ENCODE measurements at places on chromosomes 3 and 15.

DNA sequence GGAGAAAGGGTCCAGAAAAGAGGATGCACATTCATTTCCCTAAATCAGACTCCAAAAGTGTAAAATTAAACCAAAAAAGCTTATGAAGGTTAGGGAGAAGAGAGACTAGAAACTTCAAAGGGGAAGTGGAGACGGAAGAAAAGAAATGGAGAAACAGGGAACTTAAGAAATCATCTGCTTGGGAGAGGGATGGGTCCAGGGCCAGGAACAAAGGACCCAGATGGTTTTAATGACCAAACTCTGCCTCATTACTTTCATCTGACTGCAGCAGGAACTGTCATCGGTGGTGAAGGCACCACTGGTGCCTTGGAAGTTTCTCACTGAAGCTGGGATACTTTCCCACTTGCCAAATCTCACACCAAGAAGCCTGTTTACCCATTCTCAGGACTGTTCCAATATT is 70.5 kb upstream of the SLC4A7 start:
- no peak for DNase-seq

GRCh38 chr3:121637922-121638321 is 22.8 kb downstream of the HCLS1 start:
- no peak for DNase-seq

DNA sequence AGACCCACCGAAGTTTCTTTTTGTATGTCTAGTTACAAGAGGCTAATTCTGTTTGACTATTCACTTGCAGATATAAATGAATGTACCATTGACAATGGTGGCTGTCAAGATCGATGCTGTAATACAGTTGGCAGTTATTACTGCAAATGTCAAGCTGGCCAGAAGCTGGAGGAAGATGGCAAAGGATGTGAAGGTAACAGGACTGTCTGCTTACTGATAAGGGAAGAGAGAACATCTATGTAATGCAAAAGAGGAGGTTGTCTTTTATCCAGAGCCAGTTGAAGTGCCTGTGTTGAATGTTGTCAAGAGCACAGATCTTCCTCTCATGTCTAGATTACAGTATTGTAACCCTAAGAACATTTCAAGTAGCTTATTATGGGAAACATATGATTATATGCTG is 549.5 kb upstream of the GOLIM4 start:
- no peak for DNase-seq

GRCh38 chr15:99951511-99951910 is 218.3 kb upstream of the LYSMD4 start:
- DNase-seq: no peak

- peak; percentile 40 for DNase-seq
Observed at GRCh38 chr15:68234060-68234459, 4.5 kb upstream of the CLN6 start.

GRCh38 chr3:52507359-52507758 is 12.2 kb downstream of the STAB1 start:
- no peak for DNase-seq

DNA sequence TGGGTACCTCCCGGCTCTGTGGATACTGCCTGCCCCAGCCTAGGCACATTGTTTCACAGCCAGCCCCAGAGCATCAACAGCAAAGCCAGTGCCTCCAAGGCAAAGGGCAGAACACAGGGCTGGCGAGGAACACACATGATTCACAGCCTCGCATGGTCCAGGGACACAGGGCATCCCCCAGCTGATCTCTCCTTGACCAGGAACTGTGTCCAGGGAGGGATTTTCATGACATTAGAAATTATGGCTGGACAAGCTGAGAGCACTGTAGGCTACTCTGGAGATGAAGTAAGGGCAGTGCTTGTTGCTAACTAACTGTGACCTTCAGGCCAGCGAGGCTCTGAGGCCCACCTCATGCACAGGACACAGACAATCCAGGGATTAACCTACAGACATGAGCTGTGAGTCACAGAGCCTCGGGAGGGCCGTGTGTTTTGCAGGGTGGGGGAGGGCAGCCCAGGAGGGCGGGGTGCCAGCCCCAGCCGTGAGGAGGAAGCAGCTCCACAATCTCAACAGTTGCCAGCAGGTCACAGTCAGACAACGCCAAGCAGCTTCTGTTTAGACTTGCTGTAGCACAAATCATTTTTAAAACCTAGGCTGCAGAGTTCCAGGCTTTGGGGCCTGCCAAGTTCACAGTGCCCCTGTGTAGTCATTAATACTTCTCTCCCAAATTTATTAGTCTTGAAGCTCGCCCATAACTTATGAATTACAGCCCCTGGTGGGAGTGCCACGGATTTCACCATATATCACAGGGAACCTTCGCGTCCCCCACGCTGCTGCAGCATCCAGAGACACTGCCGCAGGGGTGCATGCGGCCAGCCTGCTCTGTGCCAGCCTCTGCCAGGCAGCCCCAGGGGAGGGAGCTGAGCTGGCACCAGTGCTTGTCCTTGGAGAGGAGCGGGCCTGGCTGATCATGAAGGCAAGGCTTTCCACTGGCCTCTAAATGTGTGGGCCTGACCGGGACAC is 114.7 kb downstream of the ETFA start:
- no peak for DNase-seq

DNA sequence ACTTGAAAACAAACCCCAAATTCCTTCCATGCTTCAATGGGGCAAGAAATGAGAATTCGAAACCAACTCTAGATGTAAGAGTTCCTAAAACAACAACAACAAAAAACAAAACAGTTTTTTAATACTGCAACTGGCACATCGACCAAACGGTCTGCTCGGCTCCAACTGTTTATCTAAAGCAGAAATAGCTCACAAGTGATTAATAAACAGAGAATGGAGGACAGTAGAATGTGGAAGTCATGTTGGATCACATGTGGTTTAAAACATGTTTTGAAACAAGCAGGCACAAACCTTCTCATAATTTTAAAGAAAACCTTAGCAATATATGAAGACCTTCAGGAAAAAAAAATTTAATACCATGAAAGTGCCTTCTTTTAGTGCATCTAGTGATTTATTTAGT is 55.1 kb downstream of the SETMAR start:
- DNase-seq: no peak

- no peak for DNase-seq
Observed at GRCh38 chr3:15769256-15769915, 28.4 kb downstream of the ANKRD28 start.

DNA sequence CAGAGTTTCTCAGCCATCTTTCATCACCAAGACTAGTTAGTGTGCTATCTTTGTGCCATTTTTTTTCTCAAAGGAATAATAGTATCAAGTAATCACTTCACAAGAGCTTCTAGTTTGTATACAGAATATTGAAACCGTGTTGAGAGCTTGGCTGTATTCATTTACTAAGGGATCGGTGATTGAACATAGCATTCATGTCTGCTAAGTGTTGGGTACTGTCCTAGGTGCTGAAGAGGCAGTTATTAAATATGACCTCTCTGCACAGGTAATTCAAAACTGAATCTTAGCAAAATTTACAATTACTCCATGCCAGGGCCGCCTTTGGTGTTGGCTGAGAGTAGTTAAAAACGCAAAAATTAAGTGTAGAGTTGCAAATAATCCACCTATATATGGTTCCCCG is 355.3 kb upstream of the RORA start:
- no peak for DNase-seq

DNA sequence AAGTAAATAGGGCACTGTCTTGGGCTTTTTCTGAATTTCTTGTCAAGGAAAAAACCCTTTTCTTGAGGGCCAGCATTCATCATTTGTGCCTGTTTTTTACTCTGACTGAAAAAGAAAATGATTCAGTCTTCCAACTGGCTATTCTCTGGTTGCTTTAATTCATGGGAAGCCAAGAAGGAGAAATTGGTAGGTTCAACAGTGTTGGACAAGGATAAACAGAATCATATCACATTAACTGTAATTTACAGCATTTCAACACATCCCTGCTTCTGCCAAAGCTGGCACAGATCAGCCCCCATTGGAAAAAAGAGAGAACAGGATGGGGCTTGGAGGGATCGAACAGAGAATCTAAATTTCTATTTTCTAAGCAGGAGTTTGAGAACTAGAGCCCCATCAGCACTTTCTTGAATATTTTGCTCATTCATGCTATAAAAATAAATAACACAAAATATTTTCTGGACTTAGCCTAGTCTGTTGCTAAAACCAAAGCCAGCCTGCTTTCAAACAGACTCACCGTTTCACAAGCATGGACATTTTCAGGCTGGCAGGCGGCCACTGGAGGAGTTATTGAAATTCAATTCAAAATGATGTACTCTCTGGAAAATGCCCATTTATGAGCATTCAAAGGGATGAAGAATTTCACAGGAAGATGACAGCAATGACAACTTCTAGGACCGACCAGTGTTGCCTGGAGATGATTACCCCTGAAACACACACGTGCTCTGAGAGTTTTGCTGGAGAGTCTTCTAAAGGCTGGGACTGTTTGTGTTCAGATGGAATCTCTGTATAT is 181.2 kb downstream of the WNT5A start:
- DNase-seq: no peak

Measured in H1 (cell line).